ENCODE measurements at places on chromosomes 11 and 22.

DNA sequence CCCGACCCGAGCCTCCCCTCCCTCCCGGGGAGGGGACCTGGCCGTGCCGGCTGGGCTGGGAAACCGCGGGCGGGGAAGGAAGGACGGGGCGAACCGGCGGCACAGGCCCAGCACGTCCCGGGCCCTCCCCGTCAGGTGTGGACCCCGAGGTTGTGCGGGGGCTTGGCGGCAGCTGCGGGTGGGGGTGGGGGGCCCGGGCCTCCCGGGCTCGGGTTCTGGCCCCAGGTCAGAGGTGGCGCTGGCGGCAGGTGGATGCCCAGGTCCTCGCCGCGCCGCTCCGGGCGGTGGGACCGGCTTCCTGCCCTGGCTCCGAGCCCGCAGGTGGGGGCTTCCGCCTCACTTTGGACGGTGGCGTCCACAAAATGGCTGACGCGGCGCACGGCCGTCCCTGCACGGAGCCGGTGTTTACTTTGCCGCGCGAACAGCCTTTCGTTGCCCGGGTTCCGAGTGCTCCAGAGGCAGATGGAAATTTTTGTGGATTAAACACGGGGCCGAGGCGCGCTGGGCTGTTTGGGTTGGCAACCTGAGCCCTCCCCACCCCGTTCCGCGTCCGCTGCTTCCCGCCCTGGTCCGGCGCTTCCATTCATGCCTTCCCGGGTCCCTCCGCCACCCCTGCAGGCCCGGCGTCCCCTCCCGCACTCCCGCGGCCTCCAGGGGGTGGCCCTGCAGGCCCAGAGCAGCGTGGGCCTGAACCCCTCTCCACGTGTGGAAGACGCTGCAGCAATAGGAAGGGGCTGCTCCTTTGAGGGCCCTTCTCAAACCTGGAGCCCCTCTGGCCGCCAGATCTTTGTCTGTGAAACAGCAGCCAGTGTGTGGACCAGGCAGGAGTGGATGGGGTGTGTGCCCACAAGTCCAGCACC lies 92.0 kb upstream of the KCNQ1OT1 start:
- DNase-seq, result no peak

GRCh38 chr22:48820481-48821345 lies 1007.0 kb downstream of the BRD1 start:
- no peak for DNase-seq

GRCh38 chr22:23147617-23148387 lies 2.5 kb downstream of the RAB36 start:
- no peak for DNase-seq

DNA sequence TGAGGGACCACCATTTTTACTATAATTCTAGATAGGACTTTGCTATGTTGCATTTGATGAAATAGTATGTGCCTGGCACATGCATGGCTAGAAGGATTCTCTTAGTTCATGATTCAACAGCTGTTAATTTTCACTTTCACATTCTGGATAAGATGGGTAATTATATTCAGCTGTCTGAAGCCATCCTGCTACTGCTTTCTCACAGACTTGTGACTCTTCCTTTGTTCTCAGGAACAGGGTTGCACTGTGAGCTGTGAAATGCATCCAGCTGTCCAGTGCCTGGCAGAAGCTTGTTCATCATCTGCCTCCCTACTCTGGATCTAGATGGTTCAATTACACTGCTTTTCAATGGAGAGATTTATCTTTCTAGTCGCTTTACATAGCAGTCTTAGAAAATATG lies 610.1 kb upstream of the ANO5 start:
- DNase-seq, result no peak

GRCh38 chr22:32050678-32051515 lies 7.8 kb downstream of the SLC5A1 start:
- no peak for DNase-seq

GRCh38 chr11:129853518-129854231 lies 38.0 kb downstream of the TMEM45B start:
- peak; percentile 3 for DNase-seq

DNA sequence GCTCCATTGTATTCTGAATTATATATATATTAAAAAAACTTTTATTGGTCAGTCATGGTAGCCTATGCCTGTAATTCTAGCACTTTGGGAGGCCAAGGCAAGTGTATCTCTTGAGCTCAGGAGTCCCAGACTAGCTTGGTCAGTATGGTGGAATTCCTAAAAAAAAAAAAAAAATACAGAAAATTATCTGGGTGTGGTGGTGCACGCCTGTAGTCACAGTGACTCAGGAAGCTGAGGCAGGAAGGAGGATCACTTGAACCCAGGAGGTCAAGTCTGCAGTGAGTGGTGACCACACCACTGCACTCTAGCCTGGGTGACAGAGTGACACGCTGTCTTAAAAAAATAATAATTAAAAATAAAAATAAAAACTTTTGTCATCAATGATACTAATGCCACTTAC lies 133.2 kb downstream of the FAT3 start:
- no peak for DNase-seq

GRCh38 chr11:2590965-2591754 lies 108.6 kb downstream of the KCNQ1OT1 start:
- DNase-seq, result no peak

GRCh38 chr22:37999640-38000272 lies 15.4 kb upstream of the SOX10 start:
- no peak for DNase-seq

GRCh38 chr11:6646918-6647679 lies 8.5 kb downstream of the DCHS1 start:
- no peak for DNase-seq

DNA sequence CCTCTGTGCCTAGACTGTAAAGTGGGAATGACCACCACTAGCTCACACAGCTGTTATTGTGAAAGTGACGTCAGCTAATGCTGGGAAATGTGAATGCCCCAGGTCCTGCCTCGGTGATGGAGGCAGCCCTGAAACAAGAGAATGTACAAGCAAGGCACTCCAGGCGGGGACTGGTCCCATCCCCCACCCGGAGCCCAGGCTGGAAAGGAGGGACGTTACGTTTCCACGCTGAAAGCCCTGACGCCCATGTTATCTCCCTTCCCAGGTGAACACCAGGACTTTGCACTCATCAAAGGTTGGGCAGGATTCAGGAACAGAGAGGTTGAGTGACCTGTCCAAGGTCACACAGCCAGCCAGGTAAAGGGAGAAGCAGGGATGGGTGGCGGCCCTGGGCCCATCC lies 784 bp downstream of the SULT4A1 start:
- DNase-seq, result no peak

GRCh38 chr11:67634366-67635230 lies 4.9 kb upstream of the NUDT8 start:
- no peak for DNase-seq

DNA sequence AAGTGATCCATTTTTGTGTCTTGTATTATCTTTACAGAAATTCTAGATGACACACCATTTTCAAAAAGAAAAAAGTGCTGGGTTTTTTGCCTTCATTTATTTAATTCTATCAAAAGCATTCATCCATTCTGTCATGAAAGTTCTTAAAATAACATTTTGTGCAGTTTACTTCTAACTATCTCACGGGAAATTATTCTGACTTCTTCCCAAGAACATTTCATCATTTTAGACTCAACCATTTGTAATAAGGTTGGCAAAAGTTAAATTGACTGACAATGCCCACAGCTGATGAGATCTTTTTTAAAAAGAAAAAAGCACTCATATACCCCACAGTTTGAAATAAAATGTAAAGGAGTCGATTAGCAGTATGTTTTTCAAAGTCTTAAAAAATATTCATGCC lies 68.5 kb downstream of the SBF2 start:
- DNase-seq, result no peak

DNA sequence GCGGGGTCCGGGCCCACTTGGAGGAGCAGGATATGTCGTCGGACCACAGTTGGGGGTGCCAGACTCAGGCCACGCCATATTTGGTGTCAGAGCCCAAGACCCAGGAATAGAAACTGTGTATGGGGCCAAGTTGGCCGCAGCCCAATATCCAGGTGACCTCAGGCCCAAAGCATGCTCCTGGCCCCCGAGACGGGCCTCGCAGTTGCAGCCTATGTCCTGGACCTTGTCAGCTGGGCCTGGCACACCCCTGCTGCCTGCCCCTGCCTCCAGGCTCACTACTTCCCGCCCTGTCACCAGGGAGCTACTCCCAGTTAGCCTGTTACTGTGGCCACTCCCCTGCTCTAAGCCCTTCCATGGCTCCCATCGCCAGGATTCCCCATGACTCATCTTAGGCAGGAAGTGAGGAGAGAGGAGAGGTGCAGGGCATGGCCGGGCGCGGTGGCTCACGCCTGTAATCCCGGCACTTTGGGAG lies 23.1 kb downstream of the A4GALT start:
- DNase-seq, result no peak

GRCh38 chr22:21045585-21046294 lies at the start of gene LRRC74B:
Gene LRRC74B, plus strand, starts transcription at chr22:21045946. Its CDS starts 41 bp downstream, at chr22:21045987.
- peak; percentile 51 for DNase-seq

DNA sequence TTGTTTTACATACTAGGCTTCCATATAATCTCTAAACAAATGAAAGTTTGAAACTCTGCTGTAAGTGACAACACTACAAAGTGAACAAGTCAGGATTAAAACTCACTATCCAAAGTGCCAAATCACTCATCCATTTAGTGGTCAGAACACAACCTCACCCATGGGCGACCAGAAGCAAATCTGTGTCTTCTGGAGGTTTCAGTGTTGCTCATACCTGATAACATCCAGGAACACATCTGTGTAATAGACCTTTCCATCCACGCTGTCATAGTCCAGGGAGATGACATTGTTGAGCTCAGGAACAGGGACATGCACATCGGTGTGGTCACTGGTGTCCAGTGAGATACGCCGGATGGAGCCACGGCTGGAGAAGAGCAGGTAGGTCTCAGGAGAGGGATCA lies 28.5 kb upstream of the CKAP5 start:
- no peak for DNase-seq

- no peak for DNase-seq
Measured at GRCh38 chr11:123055191-123055901, 6.6 kb downstream of the HSPA8 start.

DNA sequence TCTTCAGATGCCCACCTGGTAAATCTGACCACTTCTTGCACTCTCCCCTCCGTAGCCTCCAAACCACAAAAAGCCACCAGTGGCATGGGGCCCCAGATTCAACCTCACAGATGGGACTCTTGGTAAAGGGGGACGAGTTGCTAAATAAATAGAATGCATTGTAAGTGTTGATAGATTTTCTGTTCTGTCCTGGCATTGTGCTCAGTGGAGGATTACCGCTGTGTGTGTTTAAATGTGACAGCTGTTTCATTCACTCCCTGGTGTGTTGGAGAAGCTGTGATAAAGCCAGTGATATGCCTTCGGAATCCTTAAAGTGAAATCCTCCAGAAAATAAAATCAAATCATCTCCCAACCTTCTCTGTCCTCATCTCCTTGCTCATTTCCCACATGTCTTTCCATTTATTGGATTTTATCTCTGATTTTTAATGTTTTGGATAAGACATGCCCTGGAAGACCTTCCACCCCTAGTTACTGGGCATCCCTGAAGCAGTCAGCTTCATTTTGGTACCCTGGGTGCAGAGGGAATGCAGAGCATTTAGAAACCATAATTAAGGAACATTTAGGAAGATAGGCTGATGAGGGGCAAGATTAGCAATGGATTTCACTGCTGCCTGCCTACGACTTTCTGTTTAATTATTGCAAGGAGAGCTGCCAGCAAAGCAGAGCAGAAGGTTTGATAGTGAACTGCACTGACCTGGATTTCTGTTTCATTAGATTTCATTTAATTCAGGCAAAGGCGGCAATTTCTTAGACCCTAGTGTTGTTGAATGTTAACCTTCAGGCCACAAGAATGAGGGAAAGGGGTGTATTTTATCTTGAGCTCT lies 460.9 kb upstream of the KIRREL3 start:
- no peak for DNase-seq

- no peak for DNase-seq
Measured at GRCh38 chr11:34413263-34413662, 25.5 kb upstream of the CAT start.

DNA sequence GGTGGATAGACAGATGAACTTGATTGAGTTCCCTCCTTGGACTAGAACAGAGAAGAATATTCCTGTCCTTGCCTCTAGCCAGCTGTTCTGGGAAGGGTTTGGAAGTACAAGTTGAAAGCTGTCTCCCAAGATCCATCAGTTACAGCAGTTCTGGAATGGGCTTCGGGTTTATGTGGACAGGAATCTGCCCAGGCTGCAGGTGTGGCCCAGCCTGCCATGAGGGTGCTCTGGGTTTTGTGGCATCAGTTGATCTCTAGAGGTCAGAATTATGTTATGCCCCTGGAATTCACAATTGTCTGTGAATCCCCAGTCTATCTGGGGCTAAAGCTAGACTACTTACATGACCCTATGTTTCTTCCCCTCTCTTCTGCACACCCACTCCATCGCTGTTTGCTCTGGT lies 4.9 kb upstream of the MICAL2 start:
- no peak for DNase-seq

DNA sequence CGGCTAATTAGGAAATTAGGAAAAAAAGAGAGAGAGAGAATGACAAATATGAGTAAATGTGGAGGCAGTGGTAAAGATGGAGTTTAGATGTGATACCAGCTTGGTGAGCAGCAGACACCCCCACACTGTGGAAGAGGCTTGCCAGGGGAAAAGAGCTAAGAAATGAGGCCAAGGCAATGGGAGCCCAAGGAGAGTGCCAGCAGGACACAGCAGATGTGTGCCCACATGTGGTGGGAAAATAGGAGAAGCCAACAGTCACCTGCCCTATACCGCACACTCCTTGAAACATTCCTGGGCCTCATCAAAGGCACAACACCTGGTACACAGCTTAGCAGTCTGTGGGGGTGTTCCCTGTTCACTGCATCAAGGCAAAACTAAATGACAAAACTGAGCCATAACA lies 104.9 kb downstream of the FAM76B start:
- DNase-seq, result no peak

DNA sequence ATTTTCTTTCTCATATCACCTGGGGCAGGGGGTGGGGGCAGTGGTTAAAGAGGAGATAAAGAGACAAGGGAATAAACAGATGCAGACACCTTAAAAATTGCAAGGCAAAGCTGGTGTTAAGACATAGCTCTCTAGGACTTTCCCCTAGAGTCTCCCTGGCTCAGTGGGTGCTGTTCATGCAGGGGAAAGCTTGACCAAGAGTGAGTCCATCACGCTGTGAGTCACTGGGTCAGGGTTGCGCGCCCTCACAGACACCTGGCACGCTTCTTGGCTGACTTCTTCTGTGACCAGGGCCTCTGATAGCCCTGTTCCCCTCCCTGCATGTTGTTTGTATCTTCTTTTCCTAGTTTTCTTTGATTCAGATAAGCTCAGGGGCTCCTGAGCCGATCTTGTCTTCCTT lies 31.9 kb downstream of the COMMD9 start:
- no peak for DNase-seq

DNA sequence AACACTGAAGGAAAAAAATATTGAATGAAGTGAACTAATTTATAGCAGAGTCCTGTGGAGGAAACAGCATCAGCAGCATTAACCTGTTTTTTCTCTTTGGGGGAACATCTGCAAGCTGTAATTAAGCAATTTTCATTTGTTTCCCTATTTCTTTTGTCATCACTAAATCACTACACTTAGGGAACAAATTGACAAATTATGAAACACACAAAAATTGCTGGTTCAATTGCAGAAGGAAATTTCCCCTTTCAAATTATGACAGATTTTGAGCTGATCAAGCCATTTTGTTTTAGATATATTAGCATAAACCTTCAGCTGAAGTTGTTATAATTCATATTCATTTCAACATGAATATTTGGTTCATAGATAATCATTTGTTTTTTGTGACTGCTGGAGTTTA lies 22.2 kb upstream of the RAG2 start:
- no peak for DNase-seq
